C1 segment of cervical spinal cord (tissue), 14 donors: ENCODE measurements at places on chromosomes 3 and 15.

GRCh38 chr3:16061491-16061890 lies 113.0 kb upstream of the GALNT15 start:
- DNase-seq = no peak

GRCh38 chr3:80733522-80734176 lies 965.9 kb upstream of the ROBO1 start:
- DNase-seq = no peak

GRCh38 chr15:50244153-50244552 lies 21.4 kb downstream of the HDC start:
- no peak for DNase-seq

DNA sequence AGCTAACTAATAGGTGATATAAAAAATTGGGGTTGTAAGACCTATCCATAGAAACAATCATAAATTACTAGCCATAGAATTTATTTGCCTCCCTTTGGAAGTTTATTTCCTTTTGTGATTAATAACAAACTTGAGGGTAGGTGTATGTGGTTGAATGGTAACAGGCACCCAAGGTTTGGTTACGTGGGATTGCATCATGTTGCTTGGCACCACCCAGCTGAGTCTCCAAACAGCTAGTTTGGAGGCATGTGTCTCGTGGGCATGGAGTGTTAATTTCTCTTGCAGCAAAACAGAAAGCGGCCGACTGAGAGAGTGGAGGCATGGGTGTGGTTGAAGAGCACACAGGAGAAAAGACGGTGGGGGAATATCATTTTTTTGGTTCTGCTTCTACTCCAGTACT lies 441.4 kb downstream of the CNTN4 start:
- no peak for DNase-seq

GRCh38 chr15:94300612-94301011 lies 69.3 kb downstream of the MCTP2 start:
- DNase-seq = no peak
